ENCODE measurements at places on chromosomes 11 and 22.

- no peak for DNase-seq
Observed at GRCh38 chr11:23336961-23337360, 476.7 kb upstream of the CCDC179 start.

DNA sequence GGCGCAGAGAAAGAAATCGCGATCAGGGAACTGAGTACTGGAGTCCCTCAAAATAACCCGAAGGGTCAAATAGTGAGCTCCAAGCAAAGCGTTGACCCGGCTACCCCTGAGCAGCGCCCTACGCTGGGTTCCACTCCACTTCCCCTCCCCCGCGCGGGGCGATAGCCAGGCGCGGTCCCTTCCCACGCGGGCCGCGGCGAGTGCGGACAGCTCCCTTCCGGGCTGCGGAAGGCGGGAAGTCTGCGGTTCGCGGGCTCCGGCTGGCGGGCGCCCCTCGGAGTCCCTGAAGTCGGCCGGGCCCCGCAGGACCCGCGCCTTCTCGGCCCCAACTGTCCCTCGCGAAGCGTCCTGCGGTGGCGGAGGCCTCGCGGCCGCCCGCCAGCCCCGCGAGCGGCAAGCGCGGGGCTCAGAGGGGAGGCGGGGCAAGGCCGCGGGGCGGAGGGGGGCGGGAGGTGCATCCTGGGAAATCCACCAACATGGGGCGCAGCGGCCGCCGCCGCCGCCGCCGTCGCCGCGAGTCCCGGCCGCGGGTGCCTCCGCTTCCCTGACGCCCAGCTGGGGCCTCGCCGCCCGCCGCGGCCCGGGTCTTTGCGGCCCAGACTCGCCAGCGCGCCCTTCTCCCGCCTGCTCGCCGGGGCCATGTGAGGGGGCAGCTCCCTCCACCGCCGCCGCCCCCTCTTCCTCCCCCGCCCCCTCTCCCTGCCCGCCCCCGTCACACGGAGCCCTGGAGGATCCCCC is at the start of gene QSER1:
TSS of gene QSER1 (plus strand) at position 457 of the 738 bp plus-strand sequence. CDS start 315 bp downstream, outside the sequence.
- peak; percentile 82 for DNase-seq

DNA sequence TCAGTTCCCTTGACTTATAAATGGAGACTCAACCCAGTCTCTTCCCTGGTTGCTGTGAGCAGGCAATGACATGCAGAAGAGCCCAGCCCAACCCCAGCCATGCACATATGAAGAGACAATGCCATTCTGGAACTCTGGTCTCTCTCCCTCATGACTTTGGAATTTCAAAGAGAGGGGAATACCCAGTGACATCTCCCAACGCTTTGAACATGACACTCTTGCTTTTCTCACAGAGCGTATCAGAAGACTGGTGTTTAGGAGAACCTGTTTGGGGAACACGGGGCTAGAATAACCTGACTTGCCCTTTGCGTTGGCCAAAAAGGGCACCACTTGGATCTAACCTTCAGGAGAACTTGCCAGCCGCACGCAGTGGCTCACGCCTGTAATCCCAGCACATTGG is 12.9 kb downstream of the RANGAP1 start:
- no peak for DNase-seq

GRCh38 chr11:77127920-77128691 is at the start of gene MYO7A:
Gene MYO7A, plus strand, starts transcription at chr11:77128246. Its CDS starts 2,389 bp downstream, at chr11:77130635.
- no peak for DNase-seq

DNA sequence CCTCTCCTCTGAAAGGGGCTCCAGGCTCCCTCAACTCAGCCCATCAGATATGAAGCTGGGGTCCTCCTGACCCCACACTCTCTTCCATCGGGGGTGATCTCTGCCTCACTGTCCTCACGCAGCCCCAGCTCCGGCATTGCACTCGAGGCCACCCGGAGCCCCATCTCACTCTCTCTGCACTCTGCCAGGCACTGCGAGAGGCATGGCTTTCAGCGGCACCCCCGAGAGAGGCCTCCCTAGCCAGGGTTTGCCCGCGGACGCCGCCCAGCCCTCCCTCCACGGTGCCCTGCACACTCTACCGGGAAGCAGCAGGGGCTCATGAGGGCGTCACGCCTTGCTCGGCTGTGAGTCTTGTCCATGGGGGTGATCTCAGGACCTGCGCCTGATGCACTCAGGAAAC is 436.2 kb downstream of the BRD1 start:
- DNase-seq: no peak

DNA sequence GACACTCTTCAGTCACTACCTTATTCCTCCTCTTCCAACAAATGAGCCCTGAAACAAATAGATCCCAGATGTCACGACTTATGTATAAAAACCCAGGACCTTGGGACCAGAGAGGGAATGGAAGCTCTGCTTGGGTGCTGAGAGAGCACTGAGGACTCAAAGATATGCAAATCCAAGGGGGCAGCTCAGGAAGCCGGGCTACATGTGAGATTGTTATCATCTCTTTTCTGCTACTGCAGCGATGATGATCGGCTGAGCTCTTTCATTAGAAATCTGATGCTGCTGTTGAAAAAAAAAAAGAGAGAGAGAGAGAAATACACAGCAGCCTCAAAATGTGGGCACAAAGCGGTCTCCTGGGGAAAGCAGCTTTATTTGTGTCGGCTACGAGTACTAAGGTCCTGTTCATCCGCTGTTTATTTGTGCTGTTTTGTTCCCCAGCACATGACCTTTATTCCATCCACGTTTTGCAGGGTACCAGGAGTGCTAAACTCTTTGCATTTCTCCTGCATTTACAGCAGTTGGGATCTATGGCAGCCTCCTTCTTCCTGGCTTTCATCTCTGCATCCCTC is 120.2 kb downstream of the TRIM29 start:
- no peak for DNase-seq

GRCh38 chr11:46338988-46339666 is 8.1 kb upstream of the DGKZ start:
- DNase-seq: no peak

DNA sequence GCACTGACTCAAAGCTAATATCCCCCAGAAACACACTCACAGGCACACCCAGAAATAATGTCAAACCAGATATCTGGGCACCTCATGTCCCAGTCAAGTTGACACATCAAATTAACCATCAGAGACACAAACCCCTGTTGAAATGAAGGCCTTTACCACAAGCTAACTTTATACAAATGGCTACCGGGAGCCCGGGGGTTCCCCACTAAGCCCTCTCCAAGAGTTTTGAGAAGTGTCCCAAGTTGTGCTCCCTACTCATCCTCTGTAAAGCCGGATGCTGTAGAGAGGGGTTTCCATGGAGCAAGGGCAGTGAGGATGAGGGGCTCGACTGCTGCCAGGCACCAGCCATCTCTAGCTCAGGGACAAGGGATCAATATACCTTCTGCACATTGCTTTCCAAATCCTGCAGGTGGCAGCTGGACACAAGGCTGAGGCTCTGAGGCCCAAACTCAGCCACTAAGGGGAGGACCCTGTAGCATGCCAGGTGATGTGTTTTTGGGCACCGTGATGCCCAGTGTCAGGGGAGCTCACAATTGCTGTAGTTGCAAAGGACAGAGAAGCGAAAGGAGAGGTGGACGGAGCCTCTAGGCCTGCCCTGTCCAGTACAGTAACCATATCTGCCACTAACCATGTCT is 145.7 kb downstream of the TTC17 start:
- no peak for DNase-seq

DNA sequence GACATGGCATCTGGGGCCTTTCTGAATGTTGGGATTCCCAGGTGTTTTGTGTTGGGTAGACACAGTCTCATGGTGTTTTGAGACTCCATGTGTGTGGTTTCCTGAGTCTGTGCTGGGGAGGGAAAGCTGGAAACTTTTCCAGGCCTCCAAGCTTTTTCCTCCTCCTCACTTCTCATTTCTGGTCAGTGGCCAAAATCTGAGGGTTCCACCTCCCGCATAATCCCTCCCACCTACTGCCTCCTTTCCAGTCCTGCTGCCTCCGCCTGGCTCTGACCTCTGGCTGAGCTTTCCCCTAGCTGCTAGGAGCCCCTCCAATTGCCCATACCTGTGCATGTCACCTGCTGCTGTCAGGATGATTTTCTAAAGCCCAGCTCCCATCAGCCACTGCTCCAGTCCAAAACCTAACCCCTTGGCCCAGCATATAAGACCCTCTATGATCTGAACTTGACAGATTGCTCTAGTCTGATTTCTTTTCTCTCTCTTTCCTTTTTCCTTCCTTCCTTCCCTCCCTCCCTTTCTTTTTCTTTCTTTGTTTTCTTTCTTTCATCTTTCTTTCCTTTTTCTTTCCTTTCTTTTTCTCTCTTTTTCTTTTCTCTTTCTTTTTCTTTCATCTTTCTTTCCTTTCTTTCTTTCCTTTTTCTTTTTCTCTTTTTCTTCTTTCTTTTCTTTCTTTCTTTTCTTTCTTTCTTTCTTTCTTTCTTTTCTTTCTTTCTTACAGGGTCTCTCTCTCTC is 51.4 kb upstream of the NECTIN1 start:
- DNase-seq: no peak

DNA sequence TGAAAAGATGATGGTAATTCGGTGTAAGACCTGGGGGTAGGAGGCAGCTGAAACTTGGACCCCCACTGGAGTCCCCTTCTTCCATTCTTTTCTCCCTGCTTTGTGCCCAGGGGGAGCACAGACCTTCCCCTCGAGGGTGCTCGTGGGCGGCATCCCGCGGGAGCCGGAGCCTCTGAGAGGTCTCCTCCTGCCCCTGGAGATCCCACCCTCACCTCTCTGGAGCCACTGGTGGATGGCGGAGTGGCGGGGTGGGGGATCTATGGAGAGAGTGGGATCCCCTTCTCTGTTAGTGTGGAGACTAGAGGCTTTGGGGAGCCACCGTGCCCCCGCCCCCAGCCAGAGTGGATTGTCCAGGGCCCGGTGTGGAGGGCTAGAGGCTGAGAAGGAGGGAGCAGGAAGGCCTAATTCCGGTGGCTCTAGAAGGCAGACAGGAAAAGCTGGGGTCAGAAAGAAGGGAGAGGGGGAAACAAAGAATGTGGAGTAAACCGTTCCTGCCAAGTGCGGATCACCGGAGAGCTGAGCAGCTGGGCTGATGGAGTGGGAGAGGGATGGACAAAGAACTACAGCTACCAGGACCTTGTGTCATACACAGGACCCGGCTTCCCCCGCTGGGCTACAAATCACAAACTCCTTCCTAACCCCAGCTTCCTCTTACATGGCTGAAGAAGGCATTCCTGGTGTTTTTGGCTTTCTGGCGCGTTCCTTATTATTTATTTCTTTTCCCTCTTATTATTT is 41.9 kb downstream of the KCNJ1 start:
- DNase-seq: no peak

DNA sequence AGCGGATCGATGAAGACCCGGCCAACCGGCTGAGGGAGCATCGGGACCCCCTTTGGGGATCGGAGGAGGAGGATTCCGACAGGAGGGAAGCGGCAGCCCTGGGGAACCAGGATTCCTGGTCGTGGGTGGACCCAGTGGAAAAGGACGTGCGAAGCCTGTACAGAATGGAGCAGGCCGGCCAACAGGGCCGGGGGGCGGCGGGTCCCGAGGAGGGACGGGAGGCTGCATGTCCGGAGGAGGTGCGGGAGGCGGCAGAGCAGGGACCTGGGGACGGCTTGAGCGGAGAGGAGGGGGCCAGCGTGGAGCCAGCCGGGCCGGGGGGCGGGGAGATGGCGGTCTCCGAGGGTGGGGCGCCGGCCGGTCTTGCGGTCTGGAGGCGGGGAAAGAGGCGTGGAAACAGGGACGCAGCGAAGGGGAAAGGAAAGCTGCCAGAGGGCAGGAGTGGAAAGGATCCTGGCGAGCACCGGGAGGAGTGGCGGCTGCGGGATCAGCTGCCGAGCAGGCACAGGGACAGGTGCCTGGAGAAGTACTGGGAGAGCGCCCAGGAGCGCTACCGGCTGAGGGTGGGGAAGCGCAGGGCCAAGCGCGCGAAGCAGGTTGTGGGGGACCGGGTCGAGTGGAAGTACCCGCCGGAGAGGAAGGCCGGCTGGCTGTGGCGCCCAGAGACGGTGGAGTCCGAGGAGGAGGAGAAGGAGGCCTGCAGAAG is at the start of gene ANO5:
TSS of gene ANO5 (plus strand) at position 444 of the 706 bp plus-strand sequence. CDS start 408 bp downstream, outside the sequence.
- no peak for DNase-seq

GRCh38 chr11:24747275-24748251 is 250.7 kb downstream of the LUZP2 start:
- no peak for DNase-seq

GRCh38 chr22:24128631-24129262 is 52.5 kb upstream of the SUSD2 start:
- DNase-seq: no peak

DNA sequence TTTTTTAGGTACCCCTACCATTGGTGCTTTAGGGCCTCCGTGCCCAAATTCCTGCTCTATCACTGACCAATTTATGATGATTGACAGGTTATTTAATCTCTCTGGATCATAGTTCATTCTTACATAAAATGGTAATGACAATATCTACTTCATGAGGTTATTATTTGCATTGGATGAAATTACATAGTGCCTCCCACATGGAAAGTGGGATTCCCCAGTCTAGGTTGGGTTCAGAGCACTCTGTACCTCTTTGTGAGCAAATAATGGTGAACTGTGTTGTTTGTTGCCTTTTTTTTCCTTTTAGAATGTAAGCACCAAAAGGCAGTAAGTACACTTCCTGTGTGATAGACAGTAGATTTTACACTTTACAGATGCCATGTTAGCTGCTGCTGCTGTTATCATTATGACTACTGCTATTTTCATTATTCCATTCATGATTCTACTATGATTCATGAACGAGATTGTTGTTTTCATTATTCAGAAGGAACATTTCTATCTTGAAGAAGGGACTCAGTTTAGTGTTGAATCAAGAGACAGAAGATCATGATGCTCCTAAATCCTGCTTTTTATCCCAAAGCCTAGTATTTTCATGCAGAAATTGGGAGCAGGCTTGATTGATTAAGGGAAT is 100.8 kb downstream of the ALX4 start:
- DNase-seq: no peak

GRCh38 chr11:534396-535209 is 773 bp downstream of the HRAS start:
- no peak for DNase-seq

GRCh38 chr22:39959640-39960447 is at the start of gene TMA7B:
Gene TMA7B, plus strand, starts transcription at chr22:39960397. Its CDS starts 3,978 bp downstream, at chr22:39964375.
- DNase-seq: no peak

DNA sequence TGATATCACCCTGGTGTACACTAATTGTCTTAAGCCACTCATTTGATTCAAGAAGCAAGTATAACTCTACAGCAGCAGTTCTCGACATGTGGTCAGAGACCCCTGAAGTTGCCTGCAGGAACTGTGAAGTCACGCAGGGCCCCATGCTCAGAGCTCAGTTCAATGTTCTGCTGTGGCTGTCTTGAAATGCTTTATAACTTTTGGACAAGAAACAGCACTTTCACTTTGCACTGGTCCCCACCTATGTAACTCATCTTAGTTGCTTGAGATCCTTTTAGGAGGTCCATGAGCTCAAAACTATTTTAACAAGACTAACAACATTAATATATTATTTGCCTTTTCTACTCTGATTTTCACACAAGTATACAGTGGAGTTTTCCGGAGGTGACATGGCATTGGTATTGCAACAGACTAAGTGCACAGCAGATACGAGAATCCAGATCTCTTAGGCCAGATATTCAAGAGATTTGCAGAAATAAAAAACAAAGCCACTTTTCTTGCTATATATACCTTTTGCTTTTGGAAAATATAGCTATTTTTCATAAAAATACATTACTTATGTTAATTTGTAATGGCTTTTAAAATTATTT is 64.8 kb downstream of the PRR5L start:
- DNase-seq: no peak

- peak; percentile 84 for DNase-seq
Observed at GRCh38 chr11:73384872-73385689, 8.9 kb downstream of the RELT start.

GRCh38 chr22:42978453-42979103 is 36.4 kb downstream of the PACSIN2 start:
- no peak for DNase-seq

GRCh38 chr11:28346721-28347120 is 238.5 kb downstream of the METTL15 start:
- no peak for DNase-seq

- DNase-seq: no peak
Observed at GRCh38 chr11:104968355-104968855, at the start of gene CASP4. Gene CASP4, minus strand, starts transcription at chr11:104968574. Its CDS starts 49 bp downstream, at chr11:104968525.

GRCh38 chr22:38879961-38880360 is 7.9 kb upstream of the CBX6 start:
- DNase-seq: no peak

All from GM19239 (cell line).